ENCODE measurements at places on chromosomes 12 and 14. TPM values are rescaled to one million over a fixed set of nuclear protein-coding genes. Genes with fewer than 3 reads are reported as not detected.

- no peak for DNase-seq
Measured at GRCh38 chr14:40599725-40600124, 1007.0 kb upstream of the LRFN5 start.

- DNase-seq: no peak
Measured at GRCh38 chr12:132033627-132034026, 83.9 kb downstream of the EP400 start.

GRCh38 chr12:111443086-111443485, 37.4 kb downstream of the SH2B3 start:
- DNase-seq: no peak

GRCh38 chr14:89724628-89724960, 229.9 kb downstream of the EFCAB11 start:
- no peak for DNase-seq

The NYNRIN gene
- 54.6 TPM for polyA plus RNA-seq

The SCNN1A gene
- 80.1 TPM for polyA plus RNA-seq

DNA sequence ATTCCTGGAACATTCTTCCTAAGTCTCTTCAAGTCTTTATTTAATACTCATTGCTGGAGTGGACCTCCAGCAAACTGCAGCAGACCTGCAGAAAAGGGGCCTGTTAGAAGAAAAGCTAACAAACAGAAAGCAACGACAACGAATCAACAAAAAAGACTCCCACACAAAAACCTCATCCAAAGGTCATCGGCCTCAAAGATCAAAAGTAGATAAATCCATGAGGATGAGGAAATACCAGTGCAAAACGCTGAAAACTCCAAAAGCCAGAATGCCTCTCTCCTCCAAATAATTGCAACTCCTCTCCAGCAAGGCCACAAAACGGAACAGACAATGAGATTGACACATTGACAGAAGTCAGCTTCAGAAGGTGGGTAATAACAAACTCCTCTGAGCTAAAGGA, 472.2 kb downstream of the C12orf50 start:
- no peak for DNase-seq

GRCh38 chr14:86961106-86961716, 1031.8 kb downstream of the GALC start:
- no peak for DNase-seq

The FBXW8 gene
- 23.8 TPM for polyA plus RNA-seq

- DNase-seq: no peak
Measured at GRCh38 chr12:2745655-2746054, 49.1 kb upstream of the FKBP4 start.

The FOXG1 gene
- 0.03 TPM for polyA plus RNA-seq

DNA sequence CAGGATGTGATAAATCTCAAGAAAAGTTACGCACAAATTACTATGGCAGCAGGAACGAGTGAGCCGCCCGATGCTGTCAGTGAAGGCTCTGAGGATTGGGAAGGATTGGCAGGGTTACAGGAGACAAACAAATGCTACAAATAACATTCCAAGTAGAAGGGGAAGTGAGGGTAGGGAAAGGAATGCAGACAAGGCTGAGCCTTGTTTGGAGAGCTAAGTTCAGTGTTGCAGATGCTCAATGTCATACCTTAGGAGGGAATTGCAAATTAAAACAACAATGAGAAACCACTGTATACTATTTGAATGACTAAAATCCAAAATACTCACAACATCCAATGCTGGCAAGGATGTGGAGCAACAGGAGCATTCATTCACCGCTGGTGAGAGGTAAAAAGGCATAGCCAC, 1.3 kb downstream of the CLEC9A start:
- no peak for DNase-seq

The KLRC2 gene
- not detected for polyA plus RNA-seq

- no peak for DNase-seq
Measured at GRCh38 chr14:101889898-101890297, 74.5 kb upstream of the DYNC1H1 start.

The C12orf60 gene
- 5.5 TPM for polyA plus RNA-seq

DNA sequence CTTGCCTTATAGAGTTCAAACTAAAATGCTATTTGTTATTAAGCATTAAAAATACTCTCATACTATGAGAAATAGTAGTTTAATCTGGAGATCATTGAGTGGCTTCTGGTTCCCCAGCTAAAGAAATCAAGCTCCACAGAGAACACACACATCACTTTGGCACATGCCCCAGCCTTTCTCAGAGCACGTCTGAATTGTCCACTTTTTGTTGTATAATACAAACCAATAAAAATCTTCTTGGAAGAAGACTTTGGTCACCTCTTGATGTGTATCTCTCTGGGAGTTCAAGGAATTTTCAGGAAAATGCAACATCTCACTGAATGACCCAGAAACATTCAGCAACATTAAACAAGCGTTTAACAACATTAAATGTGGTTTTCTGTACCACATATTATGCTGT, 413.9 kb downstream of the GALC start:
- DNase-seq: no peak

GRCh38 chr12:123532019-123532418, 1.5 kb downstream of the RILPL1 start:
- DNase-seq: no peak

GRCh38 chr14:90457186-90457585, 60.4 kb downstream of the CALM1 start:
- no peak for DNase-seq

The SERPINA5 gene
- 13.5 TPM for polyA plus RNA-seq

The IFT43 gene
- polyA plus RNA-seq: 48.2 TPM

The TMEM253 gene
- polyA plus RNA-seq: 1.3 TPM

DNA sequence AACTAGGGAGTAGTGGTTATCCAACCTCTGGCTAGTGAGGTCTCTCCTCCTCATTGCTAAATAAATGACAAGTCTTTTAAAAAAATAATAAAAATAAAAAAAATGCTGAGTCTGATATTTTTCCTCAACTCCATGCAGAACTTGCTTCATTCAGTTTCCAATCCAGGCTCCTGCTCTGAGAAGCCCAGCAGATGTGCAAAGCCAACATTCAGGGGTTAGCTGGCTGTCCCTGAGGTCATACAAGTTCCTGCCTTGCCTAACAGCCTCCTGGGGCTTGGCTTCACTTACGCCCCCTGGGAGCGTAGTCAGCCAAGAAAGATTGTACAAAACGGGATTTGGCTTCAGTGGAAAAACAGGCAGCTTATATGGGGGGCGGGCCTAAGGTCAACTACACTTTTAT, 23.3 kb downstream of the RTRAF start:
- no peak for DNase-seq

The IAPP gene
- polyA plus RNA-seq: not detected

GRCh38 chr12:129190827-129191226, 337.5 kb downstream of the GLT1D1 start:
- no peak for DNase-seq

- no peak for DNase-seq
Measured at GRCh38 chr14:56522403-56522802, 57.2 kb upstream of the TMEM260 start.

DNA sequence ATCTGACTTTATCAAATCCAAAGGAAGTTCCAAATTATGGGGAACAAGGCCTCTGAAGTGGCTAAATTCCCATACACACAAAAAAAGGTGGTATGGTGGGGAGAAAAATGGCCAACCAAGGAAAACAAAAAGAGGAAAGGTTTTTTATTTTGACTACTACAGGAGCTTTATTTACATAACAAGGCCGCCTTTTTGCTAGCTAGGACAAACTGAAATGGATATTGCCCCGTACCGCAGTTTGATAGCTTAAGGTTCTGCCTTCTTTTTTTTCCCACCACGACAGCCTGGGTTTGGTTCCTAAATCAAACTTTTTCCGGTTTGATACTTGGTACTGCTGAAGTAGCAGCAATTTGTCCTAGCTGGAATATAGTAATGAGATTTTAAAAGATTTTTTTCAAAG, 66.8 kb downstream of the COX16 start:
- no peak for DNase-seq

DNA sequence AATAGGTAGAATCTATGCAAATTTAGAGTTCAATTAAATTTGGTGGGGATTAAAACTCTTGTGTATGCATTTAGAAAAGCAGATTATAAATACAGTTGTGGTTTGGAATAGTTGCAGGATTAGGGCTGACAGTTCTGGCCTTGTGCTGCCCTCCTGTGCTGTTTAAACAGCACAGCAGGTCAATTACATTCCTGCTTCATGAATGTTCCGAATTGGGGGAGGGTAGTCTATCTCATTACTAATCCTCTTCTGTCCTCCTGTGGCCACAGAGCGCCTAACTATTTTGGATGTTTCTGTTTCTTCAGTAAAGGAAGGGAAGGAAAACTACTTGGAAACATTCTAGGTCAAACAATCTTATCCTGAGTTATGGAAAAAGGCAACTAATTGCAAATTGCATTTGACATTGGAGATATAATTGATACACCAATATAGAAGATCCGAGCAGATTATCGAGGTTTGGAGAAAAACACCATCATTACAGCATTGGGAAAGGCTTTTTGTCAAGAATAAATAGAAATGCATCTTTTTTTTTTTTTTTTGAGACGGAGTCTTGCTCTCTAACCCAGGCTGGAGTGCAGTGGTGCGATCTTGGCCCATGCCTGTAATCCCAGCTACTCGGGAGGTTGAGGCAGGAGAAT, 8.7 kb upstream of the GPR19 start:
- peak; percentile 89 for DNase-seq

DNA sequence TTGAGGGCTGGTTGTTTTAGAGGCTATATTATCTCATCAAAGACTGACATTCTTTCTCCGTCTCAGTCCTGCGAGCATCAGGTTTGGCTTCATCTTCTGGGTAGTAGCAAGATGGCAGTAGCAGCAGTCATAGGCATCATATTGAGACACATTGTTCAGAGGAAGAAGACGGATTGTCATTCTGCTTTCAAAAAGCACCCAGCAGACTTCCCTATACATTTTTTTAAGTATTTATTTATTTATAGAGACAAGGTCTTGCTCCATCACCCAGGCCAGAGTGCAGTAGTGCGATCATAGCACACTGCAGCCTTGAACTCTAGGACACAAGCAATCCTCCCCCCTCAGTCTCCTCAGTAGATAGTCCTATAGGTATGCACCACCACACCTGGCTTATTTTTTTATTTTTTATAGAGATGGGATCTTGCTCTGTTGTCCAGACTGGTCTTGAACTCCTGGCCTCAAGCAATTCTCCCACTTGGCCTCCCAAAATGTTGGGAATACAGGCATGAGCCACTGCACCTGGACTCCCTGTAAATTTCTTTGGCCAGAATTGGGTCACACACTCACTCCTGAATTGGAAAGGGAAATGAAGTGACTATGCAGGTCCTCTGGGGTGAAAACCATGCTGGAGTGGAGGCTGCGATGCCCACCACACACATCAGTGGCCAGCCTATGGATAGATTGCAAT, 125.4 kb downstream of the SLC38A6 start:
- DNase-seq: no peak

- no peak for DNase-seq
Measured at GRCh38 chr14:67744046-67744445, 42.4 kb downstream of the RDH12 start.

The SMCO3 gene
- polyA plus RNA-seq: 2.1 TPM

The KDM5A gene
- polyA plus RNA-seq: 47.0 TPM

The SERPINA12 gene
- polyA plus RNA-seq: 0.91 TPM

DNA sequence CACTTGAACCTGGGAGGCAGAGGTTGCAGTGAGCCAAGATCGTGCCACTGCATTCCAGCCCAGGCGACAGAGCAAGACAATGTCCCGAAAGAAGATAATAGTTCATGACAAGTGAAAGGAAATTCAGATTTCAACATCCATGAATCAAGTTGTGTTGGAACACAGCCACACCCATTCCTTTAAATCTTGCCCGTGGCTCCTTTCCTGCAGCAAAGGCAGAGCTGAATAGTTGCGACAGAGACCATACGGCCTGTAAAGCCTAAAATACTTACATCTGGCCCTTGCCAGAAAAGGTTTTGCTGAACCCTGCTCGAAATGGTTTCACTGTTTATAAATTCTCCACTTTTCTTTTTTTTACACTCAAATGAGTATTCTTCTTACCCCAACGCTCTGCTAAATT, 17.7 kb upstream of the ITPK1 start:
- DNase-seq: no peak

Measured in left kidney (tissue), 8 donors.